Astrocyte (in vitro differentiated cells and primary cell): ENCODE measurements at places on chromosomes 7 and 10. TPM values are rescaled to one million over a fixed set of nuclear protein-coding genes. Genes with fewer than 3 reads are reported as not detected.
A peak's percentile ranks its signal among the peaks of the same experiment; 100 is the strongest.

- H3K36me3 ChIP-seq: no peaks in the 10 kb centered on the region
- H3K27ac ChIP-seq: no peak overlapping the region
- DNase-seq: no peak
- H3K4me1 ChIP-seq: peaks cover 10% of the 10 kb centered on the region
Observed at GRCh38 chr10:98328163-98328562, 60.2 kb upstream of the LOXL4 start.

- no peaks in the 10 kb centered on the region for H3K36me3 ChIP-seq
- no peak overlapping the region for H3K4me3 ChIP-seq
- no peak for DNase-seq
- H3K4me1 ChIP-seq: peaks cover 17% of the 10 kb centered on the region
Observed at GRCh38 chr7:101684983-101685330, 55.9 kb upstream of the MYL10 start.

DNA sequence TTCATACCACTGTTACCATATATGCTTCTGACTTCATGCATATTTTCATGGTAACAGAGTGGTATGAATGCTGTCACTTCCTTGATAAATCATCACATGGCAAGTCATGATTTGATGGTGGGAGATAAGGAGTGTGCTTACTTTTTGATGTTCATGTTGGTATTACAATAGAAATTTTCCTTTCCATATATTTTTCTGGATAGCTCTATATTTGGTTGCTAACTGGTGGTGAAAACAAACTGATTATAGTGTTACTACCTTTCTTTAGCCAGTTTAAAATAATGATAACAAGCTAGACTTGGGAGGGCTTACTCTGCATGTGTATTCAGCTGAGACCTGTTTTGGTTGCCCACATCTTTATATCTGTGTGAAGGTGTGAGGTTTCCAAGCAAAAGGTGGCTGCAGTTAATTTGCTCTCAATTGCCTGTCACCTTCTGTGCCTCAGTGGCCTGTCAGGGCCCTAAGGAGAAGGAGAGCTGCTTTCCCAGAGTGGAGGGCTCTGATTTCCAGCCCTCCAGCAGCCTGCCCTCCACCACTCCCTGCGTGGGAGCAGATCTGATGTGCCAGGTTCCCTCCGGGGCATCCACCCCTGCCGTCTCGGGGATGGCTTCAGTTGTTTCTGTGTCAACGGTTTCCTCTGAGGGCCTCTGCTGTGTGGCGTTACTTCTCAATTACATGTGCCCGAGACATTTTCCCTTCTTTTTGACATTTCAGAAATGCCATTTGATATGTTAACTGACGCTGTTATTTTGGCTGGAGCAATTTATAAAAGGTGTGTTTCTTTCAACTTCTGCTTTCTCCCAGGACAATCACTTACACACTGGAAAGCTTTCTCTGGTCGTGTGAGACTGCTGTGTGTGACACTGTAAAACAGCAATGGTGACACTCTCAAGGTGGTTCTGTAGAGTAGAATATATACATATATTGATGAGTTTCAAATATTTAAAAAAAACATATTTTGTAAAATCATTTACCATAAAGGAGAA is 107.7 kb upstream of the KLF6 start:
- no peak overlapping the region for H3K4me3 ChIP-seq
- peak overlapping the region; percentile 76 for H3K27ac ChIP-seq
- H3K27me3 ChIP-seq: no peaks in the 10 kb centered on the region
- H3K36me3 ChIP-seq: no peaks in the 10 kb centered on the region

DNA sequence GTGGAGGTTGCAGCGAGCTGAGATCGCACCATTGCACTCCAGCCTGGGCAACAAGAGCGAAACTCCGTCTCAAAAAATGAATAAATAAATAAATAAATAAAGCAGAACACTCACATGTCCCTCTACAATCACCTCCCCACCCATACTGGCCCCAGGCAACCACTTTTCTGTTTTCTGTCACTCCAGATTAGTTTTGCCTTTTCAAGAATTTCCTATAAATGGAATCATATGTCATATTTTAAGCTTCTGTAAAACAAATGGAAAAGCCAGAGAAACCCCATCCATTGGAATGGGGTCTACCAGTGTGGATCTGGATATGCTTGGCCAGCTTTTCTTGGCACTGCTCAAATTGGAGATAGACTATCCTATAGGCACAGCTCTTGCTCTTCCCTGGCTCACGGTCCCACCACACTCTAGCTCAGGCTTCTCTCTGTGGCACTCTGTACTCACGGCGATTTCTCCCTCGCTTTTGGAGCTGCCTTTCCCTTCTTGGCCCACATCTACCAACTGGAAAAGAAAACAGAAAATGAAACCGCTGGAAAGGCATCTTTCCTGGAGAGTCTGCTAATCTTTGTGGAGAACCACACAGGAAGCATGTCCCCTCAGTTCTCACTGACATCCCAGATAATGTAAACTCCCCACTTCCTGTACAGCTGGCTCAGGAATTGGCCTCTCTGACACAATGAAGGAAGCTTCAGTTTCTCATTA is 210.1 kb downstream of the JCAD start:
- no peaks in the 10 kb centered on the region for H3K36me3 ChIP-seq
- peak overlapping the region; percentile 66 for H3K27ac ChIP-seq
- no peaks in the 10 kb centered on the region for H3K27me3 ChIP-seq
- H3K4me1 ChIP-seq: peaks cover 16% of the 10 kb centered on the region
- H3K4me3 ChIP-seq: peak overlapping the region; percentile 46

DNA sequence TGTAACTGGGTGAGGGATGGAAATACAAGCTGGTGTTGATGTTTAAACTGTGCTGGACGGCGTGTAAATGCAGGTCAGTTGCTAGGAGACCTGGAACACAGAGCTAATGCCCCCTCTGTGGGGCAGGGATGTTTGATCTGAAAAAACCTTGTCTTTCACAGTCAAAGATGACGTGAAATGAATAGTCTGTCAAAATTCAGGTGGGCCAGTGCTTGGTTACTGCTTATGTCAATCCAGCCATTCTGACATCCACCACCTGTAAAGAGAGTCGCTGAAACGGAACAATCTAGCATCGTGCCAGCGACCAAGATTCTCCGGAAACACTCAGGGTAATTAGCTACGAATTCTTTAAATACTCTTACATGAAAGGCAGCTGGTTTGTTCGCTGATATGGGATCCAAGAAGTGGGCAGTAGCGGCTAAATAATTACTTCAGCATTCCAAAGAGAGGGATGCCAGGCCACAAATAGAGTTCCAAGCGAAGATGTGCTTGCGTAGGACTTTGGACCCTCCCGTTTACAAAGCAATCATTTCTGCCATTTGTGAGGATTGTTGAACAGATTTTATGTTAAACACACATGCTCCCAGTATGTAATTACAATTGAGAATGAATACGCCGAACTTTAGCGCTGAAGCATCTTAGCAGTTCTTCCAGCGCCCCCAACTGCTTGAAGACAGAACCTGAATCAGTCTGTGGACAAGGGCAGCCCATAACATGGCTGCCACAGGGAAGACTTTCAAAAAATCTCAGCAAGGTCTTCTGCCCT is 7.3 kb upstream of the ASB4 start:
- DNase-seq: peak; percentile 75

IL2RA gene
- total RNA-seq: not detected in 2 replicates
